IMR-90 (cell line): ENCODE measurements at places on chromosomes 12 and 14.

DNA sequence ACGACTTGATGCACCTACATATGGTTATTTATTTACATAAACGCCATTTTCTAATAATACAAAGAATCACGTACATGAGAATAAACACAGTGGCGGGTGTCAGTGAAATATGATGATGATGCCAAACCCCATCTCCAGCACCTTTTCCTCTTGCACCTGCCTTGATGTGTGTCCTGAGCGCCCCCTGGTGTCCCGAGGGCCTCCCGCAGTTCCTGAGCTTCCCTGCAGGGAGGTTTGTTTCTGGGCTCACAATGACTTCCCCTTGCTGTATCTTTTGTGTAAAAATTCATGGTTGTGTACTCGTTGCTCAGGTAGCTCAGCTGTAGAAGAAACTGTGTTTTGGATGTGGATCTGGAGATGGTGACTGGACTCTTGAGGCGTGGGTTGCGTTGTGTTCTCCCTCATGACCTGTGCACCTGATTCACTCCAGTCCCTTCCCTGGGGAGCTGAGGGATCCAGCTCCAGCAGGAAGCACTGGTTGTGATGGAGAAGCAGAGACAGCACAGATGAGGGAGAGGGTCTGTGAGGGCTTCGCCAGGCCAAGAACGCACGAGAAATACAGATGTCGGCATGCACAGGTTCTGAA is 1037.8 kb downstream of the TMEM121 start:
- no peak overlapping the region for H3K27ac ChIP-seq
- no peak overlapping the region for H3K4me3 ChIP-seq
- no peak for DNase-seq

GRCh38 chr12:132872975-132873421 is 14.4 kb downstream of the CHFR start:
- no peaks in the 10 kb centered on the region for H3K4me1 ChIP-seq
- DNase-seq, result no peak
- H3K4me3 ChIP-seq, result no peak overlapping the region
- H3K27me3 ChIP-seq, result no peaks in the 10 kb centered on the region
- no peak overlapping the region for H3K27ac ChIP-seq
- H3K36me3 ChIP-seq, result peaks cover 64% of the 10 kb centered on the region

- no peak for DNase-seq
- no peak overlapping the region for H3K27ac ChIP-seq
- H3K27me3 ChIP-seq, result no peaks in the 10 kb centered on the region
- H3K4me1 ChIP-seq, result no peaks in the 10 kb centered on the region
- no peaks in the 10 kb centered on the region for H3K36me3 ChIP-seq
- H3K4me3 ChIP-seq, result no peak overlapping the region
These were observed 28.2 kb upstream of the AMN1 start for GRCh38 chr12:31756977-31757420.

GRCh38 chr12:116053479-116054200 is 223.9 kb downstream of the MED13L start:
- no peaks in the 10 kb centered on the region for H3K36me3 ChIP-seq
- peak; percentile 81 for DNase-seq
- H3K27ac ChIP-seq, result no peak overlapping the region
- H3K4me3 ChIP-seq, result no peak overlapping the region

DNA sequence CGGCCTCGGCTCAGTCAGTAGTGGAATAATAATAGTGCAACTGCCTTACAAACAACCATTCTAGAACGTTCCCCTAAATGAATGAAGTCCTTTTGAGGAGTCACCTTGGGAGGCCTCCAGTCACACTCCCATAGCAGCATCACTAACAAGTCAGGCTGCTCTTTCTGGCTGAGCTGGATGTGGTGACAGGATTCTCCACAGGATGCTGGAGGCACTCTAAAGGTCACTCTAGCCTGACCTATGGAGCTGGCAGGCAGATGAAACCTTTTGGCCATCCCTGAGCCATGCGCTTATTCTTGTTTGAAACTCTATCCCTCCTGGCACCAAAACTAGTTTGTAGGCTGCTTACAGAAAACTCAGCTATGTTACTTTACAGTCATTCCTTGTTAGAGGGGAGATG is 17.9 kb upstream of the TFCP2 start:
- no peak overlapping the region for H3K4me3 ChIP-seq
- H3K4me1 ChIP-seq, result no peaks in the 10 kb centered on the region
- DNase-seq, result no peak
- H3K27ac ChIP-seq, result no peak overlapping the region

DNA sequence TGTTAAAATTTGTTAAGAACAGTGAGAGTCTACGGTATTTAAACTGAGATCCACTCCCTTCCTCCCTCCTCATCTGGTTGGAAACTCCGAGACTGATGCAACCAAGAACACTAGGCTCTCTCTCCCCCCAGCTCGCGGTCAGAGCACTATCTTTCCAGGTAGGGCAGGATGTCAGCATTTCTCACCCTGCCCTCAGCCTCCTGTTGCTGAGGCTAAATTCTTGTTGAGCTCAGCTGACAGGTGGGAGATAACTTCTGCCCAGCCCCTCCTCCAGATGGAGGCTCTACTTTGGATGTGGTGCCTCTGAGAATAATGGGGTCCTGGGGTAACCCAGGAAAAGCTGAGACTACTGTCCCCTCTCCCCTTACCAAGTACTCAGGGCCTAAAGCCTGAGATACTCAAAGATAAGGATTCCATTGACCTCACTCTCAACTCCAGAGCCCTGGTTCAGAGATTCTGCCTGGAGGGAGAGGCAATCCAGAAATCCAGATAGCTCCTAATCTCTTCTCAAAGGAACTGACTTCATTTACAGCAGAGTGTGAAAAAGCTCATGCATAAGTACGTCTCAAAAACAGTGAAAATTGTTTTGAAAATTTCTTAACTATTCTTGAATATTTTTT is 110.1 kb downstream of the EML5 start:
- H3K27me3 ChIP-seq, result no peaks in the 10 kb centered on the region
- no peak overlapping the region for H3K27ac ChIP-seq
- no peak for DNase-seq
- H3K4me3 ChIP-seq, result no peak overlapping the region
- no peaks in the 10 kb centered on the region; the same call in 1 of the 2 replicates for H3K36me3 ChIP-seq
- no peaks in the 10 kb centered on the region for H3K4me1 ChIP-seq
